Cardiac ventricle fibroblast (primary cell): ENCODE measurements at places on chromosomes 6 and 20. TPM values are rescaled to one million over a fixed set of nuclear protein-coding genes. Genes with fewer than 3 reads are reported as not detected.

The HM13 gene
- 126 and 143 TPM in 2 replicates for total RNA-seq

The PRIM2 gene
- 4.3 and 5.7 TPM in 2 replicates for total RNA-seq

The LRRC73 gene
- 0.15 and 0.44 TPM in 2 replicates for total RNA-seq

The MUC22 gene
- total RNA-seq: not detected in 2 replicates

The ZC2HC1B gene
- 0.31 TPM in 1 of 2 replicates, not detected in the other for total RNA-seq

The ZBTB12 gene
- total RNA-seq: 2.1 and 2.5 TPM in 2 replicates

The FYN gene
- 73.2 and 74.5 TPM in 2 replicates for total RNA-seq

The SIRPG gene
- total RNA-seq: not detected in 2 replicates

The PNRC1 gene
- total RNA-seq: 203 and 231 TPM in 2 replicates

The TMEM170B gene
- 0.69 and 0.98 TPM in 2 replicates for total RNA-seq

The SNAP25 gene
- total RNA-seq: 0.31 and 0.49 TPM in 2 replicates

The RRP36 gene
- total RNA-seq: 40.7 and 63.8 TPM in 2 replicates

The C20orf204 gene
- 0.34 and 0.87 TPM in 2 replicates for total RNA-seq

The SSTR4 gene
- not detected in 2 replicates for total RNA-seq

The ABHD16B gene
- total RNA-seq: not detected in 2 replicates

The BFSP1 gene
- 1.6 and 2.2 TPM in 2 replicates for total RNA-seq

The KPNA5 gene
- total RNA-seq: 4.1 and 6.7 TPM in 2 replicates

The FAM83B gene
- not detected in 2 replicates for total RNA-seq

The LST1 gene
- not detected in 2 replicates for total RNA-seq

The RPS21 gene
- total RNA-seq: 1,397 and 2,524 TPM in 2 replicates

The GJA1 gene
- total RNA-seq: 71.6 and 83.2 TPM in 2 replicates

The HEY2 gene
- 0.05 and 0.06 TPM in 2 replicates for total RNA-seq

The SLC26A8 gene
- 0.06 TPM in 1 of 2 replicates, not detected in the other for total RNA-seq

The PAK1IP1 gene
- 8.9 and 12.9 TPM in 2 replicates for total RNA-seq

The PGC gene
- total RNA-seq: not detected in 2 replicates

The EPPIN gene
- total RNA-seq: not detected in 2 replicates

The GLP1R gene
- not detected in 2 replicates for total RNA-seq

The GPSM3 gene
- 1.6 and 1.9 TPM in 2 replicates for total RNA-seq

The THBD gene
- total RNA-seq: 4.1 and 4.2 TPM in 2 replicates
